Stimulated activated CD4-positive, alpha-beta T cell treated with anti-CD3 and anti-CD28 coated beads, TNF-alpha, amount 100 ng/mL, for 4 hours (primary cell): ENCODE measurements at places on chromosomes 16 and 17.

DNA sequence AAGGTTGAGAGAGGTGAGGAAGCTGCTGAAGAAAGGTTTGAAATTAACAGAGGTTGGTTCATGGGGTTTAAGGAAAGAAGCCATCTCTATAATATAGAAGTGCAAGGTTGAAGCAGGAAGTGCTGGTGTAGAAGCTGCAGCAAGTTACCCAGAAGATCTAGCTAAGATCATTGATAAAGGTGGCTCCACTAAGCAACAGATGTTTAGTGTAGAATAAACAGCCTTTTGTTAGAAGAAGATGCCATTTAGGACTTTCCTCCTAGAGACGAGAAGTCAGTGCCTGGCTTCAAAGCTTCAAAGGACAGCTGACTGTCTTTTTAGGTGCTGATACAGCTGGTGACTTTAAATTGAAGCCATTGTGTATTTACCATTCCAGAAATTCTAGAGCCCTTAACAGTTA lies 29.3 kb downstream of the GOSR1 start:
- DNase-seq: no peak

DNA sequence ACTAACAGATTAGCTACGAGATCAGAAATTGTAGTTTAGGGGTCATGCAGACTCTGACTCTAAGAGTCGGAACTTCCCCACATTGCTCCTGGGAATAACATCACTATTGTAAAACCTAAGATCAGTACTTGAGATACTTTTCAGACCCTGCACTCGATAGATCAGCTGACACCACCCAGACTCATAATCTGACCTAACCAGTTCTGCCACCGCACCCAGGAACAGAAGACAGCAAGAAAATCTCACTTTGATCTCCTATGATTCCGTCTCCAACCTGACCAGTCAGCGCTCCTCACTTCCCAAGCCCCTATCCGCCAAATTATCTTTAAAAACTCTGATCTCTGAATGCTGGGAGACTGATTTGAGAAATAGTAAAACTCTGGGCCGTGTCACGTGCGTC lies 27.2 kb upstream of the ASGR2 start:
- DNase-seq: no peak

GRCh38 chr16:56356276-56357240 lies 68.8 kb downstream of the AMFR start:
- peak; percentile 16 for DNase-seq

- no peak for DNase-seq
Measured at GRCh38 chr17:41666237-41666641, 22.4 kb upstream of the EIF1 start.

DNA sequence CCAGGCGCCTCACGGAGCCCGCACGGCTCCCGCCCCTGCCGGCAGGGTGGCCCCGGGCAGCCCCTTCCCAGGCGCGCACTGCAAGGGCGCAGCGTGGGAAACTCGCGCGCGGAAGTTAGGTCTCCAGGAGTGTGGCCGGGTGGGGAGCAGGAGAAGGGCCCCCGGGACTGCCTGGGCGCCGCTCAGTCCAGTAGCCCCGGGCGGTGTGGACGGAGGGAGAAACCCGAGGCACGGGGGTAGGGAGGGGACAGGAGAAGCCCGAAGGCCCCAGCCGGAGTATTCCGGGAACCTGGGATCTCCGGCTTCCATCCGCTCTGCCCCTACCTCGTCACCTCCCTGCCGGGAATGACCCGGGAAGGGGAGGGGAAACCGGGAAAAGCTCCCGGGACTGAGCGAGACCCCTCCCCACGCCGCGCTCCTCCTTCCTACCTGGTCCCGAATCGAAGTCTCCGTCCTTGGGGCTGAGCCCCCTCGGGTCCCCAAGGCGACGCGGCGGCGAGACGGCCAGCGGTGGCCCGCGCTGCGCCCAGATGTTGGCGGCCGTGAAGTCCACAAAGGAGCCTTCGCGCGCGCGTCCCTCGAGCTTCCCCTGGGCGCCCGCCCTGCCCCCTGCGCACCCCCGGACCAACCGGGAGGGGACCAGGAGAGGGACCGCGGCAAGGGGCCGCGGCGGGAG lies 418 bp downstream of the SOCS3 start:
- no peak for DNase-seq
